ENCODE measurements at places on chromosomes 12 and 14.

GRCh38 chr12:62282057-62282774 is 22.0 kb downstream of the USP15 start:
- DNase-seq = no peak

- no peak for DNase-seq
These were observed 6.1 kb upstream of the PRKAB1 start for GRCh38 chr12:119661882-119662281.

DNA sequence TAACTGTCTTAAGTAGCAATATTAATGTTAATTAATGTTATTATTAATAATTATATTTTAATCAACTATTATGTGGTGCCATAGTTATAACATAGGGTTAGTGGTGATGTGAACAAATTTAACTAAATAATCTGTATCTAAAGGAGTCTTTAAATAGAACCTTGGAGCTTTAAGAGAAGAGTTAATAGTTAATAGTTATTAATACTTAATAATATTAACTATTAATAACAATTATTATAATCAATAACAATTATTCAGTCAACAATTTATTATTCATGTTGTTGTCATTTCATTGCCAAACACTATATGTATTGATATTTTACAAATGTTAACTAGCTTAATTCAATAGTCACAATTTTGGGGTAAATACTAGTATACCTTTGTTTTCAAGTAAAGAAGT is 58.2 kb downstream of the SLC16A7 start:
- no peak for DNase-seq

DNA sequence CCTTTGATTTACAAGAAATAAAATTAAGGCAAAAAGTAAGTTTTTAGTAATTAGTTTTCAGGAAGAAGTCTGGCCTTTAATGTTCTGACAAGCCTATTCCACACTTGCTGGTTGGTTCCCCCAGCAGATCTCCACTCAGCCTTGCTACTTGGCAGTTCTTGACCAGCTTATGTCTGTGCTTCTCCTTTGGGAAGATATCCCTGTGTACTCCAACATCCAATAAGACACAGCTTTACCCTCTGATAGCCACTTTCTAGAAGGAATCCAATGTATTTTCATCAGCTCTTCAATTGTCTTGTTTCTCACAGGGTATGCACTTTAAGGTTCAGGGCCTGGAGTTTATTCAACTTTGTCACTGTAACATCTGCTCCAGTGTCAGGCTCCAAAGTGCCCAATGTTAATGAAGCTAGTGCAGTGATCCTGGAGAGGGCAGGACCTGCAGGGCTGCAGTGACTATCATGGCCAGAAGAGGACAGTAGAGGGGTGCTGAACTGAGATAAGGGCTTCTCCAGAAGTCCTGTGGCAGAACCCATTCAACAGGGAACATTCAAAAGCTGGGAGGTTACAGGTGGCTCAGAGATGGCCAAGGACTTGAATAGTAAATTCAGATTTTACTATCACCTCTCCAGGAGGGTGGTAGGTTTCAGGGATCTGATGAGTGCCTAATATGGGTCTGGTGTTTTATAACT is 22.9 kb downstream of the JKAMP start:
- no peak for DNase-seq
